NCI-H2029 treated with DMSO at 0.1 percent for 48 hours (cell line): ENCODE measurements at places on chromosomes 5 and 9.

GRCh38 chr9:22031655-22032411, 22.7 kb upstream of the CDKN2B start:
- DNase-seq = no peak

- DNase-seq = no peak
These were observed 199.9 kb upstream of the GLRA1 start for GRCh38 chr5:152124409-152125041.

GRCh38 chr9:91948597-91949391, 1.2 kb downstream of the ROR2 start:
- DNase-seq = no peak

DNA sequence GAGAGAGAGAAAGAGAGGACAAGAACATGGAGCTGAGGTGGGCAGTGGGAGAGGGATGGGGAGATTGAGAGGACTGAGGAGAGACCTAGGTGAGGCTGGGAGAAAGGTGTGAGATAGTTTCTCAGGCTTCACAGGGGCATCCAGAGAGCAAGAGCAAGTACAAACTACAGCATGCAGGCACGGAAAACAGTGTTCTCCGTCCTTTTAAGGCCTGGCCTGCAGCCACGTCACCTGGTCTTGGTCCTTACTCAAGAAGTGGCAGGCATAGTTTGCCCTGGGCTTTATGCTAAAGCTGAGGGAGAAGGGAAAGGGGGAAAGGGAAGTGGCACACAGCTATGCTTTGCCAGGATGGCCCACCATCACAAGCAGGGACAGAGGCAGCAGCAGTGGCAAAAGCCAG, 65.7 kb downstream of the SIL1 start:
- DNase-seq = no peak

GRCh38 chr9:109274884-109275730, 45.8 kb downstream of the EPB41L4B start:
- peak; percentile 82 for DNase-seq

GRCh38 chr5:50352382-50352781, 88.7 kb downstream of the EMB start:
- DNase-seq = no peak
